ENCODE measurements at places on chromosomes 2 and 18.

GRCh38 chr2:129059476-129059875 is 740.8 kb upstream of the HS6ST1 start:
- no peak for DNase-seq

DNA sequence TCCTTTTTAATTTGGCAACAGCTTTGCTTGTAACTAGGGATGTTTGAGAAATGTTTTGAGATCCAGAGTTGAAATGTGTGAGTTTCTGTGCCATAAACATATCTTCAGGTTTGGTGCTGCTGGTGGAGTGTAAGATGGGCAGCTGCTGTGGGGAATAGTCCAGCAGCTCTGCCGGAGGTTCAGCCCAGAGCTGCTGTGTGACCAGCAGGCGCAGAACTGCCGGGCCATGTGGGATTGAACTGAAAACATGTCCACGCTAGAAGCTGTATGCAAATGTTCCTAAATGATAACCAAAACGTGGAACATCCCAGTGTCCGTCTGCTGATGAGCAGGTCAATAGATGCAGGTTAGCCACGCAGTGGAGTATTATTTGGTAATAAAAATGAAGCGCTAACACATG is 99.6 kb downstream of the DGKD start:
- no peak for DNase-seq

- no peak for DNase-seq
Measured at GRCh38 chr2:186347472-186347871, 138.6 kb upstream of the ZC3H15 start.

DNA sequence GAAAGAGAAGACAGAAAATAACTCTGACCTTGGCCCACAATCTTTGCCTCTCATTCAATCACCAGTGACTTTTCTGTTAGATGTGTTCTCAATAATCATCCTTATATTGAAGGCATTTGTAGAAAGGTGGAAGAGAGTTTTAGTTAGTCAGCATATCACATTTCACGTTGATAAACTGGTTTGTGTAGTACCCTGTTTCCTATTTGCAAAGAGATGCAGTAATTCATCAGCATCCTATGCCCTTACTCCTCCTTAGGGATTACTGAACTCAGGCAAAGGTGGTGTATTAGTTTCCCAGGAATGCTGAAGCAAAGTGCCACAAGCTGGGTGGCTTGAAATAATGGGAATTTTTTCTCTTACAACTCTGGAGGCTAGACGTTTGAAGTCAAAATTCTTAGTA is 145.0 kb downstream of the SPP2 start:
- DNase-seq = no peak

DNA sequence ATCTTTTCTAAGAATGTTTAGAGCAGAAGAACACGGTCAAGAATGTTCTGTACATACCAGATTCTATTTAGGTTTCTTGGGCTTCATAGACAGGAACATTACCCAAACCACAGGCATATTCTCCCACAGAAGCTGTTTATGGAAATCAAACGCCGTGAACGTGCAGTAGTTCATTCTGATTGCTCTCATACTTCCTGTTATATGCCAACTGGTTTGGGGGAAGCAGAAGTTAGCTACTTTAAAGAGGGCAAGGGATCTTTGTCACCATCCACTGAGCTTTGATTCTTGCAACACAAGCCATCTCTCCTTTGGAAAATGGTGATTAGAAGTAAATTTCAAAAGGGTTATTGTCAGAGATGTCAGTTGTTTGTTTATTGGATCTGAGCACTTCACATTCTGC is 182.2 kb upstream of the NRP2 start:
- no peak for DNase-seq

- no peak for DNase-seq
Measured at GRCh38 chr2:158325782-158326340, 130.7 kb downstream of the CCDC148 start.

GRCh38 chr18:48022531-48023329 is 92.3 kb upstream of the SMAD2 start:
- DNase-seq = no peak

- DNase-seq = no peak
Measured at GRCh38 chr2:131151398-131151797, 46.3 kb downstream of the PLEKHB2 start.

GRCh38 chr2:142742371-142743214 is 134.9 kb upstream of the KYNU start:
- DNase-seq = no peak

- DNase-seq = peak; percentile 34
Measured at GRCh38 chr2:70087702-70088597, 673 bp downstream of the PCBP1 start.

- DNase-seq = no peak
Measured at GRCh38 chr2:46171996-46172546, 125.1 kb upstream of the EPAS1 start.

GRCh38 chr2:136297994-136298393 is 180.0 kb upstream of the CXCR4 start:
- no peak for DNase-seq

DNA sequence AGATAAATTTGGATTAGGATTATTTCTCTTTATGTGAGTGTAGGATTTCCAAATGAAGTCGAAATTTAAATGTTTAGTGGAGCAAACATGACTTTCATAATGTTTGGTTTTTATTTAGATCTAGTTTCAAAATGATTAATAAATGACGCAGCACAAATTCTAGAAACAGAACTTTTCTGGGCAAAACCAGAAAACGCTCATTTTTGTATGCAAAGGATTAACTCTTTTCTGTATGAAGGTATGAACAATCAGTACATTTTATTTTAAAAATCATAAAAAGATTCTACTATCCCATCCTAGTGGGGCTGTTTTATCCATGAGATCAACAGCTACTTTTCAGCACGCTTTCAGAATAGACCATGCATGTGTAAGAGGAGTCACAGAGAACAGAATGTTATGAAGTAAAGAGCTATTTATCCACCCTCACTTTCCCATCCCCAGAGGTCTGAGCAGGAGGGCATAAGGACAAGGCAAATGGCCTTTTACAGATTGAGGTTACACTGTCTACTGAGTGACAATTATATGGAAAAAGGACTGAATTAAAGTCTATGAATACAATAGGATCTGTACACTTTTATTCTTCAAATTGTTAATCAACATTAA is 270.8 kb downstream of the ZEB2 start:
- no peak for DNase-seq

DNA sequence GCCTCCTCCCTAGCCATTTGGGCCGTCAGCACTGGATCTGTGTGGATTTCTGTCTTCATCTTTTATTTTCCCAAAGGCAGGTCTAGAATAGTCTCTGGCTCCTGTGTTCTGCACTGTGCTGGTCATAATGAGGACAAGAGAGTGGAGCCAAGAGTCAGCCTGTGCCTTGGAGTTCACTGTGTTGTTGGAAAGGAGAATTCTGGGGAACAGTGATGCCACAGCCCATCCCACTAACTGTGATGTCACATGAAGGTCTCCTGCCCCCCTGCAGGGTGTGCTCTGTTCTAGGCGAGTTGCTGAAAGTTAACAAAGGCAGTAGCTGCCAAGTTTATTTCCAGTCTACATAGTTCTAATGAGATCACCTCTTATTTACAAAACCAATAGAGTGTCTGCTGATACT is 248.5 kb downstream of the TPGS2 start:
- DNase-seq = no peak

- no peak for DNase-seq
Measured at GRCh38 chr18:45839414-45840395, 14.2 kb downstream of the SIGLEC15 start.

DNA sequence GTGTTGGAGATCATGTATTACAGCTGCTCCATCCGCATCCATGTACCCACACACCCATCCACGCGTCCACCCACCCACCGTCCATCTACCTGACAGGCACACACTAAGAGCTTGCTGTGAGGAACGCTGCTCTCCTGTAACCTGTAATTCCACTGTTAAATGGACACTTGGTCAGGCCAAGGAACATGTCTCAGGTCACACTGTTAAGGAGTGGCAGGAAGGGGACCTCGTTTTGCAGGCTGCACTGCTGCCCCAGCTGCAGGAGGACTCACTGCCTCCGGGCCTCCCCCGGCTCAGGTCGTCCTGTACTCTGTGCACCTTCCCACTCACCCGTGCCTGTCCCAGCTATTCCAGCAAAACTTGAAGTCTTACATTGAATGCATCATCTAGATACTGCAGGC is 170.5 kb downstream of the EIPR1 start:
- DNase-seq = no peak

All from stimulated activated CD8-positive, alpha-beta memory T cell treated with anti-CD3 and anti-CD28 coated beads, Interleukin-15, amount 100 ng/mL, for 24 hours (primary cell).